ENCODE measurements at places on chromosomes 1 and 21.

DNA sequence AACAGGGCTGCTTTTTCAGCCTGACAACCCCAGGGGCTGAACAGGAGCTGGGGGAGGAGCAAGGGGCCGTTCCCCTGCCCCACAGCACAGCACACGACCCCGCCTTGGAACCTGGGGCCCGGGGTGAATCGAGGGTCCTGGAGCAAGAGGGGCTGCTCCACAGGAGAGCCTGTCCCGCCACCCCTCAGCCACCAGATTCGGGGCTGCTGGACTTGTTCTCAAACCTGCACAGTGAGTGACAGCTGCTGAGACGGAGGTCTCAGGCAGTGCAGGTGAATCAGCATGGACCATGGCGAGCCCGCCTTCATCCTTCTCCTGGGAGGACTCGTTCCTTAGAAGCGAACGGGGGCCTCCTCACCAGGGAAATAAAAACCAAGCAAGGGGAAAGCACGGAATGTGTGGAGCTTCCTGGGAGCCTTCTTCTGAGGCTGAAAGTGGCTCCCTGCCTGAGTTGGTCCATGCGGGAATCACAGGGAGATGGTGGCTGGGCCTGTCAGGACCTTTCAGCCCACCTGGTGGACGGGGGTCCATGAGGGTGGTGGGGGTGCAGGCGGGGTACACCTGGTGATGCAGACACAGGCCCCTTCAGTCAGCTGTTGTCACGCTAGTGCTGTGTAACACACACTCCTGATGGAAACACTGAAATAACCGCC, 125.4 kb downstream of the SIK1 start:
- DNase-seq, result no peak

GRCh38 chr1:190935925-190936324, 458.3 kb upstream of the BRINP3 start:
- DNase-seq, result no peak

GRCh38 chr1:76209238-76209637, 134.7 kb downstream of the ST6GALNAC3 start:
- DNase-seq, result no peak

- DNase-seq, result no peak
Observed at GRCh38 chr1:174197547-174197946, 38.2 kb downstream of the RABGAP1L start.

DNA sequence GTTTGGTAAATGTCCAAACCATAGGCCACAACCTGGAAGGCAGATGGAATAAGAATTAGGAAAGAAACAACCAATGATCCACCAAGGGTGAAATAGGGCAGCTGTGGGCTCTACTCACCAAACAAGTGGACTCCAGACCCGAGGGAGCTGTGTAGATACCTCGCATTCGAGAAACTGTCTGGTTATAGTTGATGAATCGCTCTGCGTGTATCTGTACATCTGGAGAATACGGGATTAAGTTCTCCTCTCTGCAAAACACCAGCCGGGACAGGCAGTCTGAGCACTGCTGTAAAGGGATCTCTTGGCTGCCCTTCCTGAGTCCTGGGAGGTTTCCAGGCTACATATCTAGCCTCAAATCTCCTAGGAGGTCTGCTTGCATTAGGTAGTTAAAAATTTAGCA, 9.4 kb upstream of the UBR4 start:
- DNase-seq, result no peak

- no peak for DNase-seq
Observed at GRCh38 chr1:2645143-2645542, 12.3 kb upstream of the MMEL1 start.

DNA sequence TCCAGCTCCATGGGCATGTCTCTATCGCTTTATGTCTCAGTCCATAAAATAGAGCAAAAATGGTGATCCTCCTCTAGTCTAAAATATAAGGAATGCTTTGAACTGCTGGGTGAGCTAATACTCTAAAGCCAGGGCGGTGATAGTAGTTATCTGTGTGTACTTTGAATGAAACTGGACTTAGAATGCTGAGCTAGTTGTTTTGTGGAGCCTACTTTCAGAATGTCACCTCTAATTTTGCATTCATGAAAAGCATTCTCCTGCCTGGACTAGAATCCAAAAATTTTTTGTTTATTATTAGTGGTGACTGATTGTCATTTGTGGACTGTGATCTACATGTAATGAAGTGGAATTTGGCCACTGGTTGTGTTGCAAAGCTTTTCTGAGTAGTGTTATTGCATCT, 241.6 kb upstream of the C1orf105 start:
- no peak for DNase-seq
